ENCODE measurements at places on chromosomes 11 and 22.

DNA sequence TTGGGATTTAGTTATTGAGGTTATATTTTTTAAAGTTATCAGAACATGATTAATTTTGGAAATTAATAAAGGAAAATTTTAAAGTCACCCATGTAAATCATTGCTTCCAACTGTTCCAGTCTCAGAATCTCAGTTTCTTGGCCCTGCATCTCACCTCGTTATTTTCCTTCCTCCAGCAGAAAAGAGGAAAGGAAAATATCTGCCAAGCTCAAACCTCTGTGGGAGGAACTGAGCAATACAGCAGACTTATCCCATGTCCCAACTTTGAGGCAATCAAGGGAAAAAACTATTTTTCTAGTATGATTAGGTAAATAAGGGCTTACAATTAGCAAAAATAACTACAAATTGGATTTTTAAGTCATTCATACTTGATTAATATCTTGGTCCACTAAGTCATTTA lies 30.1 kb downstream of the ELMOD1 start:
- DNase-seq = no peak

DNA sequence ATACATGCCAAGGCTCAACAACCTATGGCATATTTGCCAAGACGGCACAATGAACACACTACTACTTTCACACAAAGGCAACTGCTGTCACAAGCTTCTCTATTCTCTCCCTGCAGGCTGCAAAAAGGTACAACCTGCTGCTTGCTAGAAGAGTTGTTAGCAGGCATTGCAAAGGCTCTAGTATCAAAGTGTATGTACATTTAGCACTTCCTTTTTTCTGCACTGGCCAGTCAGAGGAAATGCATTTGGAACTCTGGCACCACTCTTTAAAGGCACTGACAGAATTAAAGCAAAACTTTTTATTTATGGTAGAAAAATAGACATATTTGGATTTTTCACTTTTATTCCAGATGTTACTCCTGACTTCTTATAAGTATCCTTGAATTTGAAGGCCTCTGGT lies 125.9 kb downstream of the CWF19L2 start:
- no peak for DNase-seq

DNA sequence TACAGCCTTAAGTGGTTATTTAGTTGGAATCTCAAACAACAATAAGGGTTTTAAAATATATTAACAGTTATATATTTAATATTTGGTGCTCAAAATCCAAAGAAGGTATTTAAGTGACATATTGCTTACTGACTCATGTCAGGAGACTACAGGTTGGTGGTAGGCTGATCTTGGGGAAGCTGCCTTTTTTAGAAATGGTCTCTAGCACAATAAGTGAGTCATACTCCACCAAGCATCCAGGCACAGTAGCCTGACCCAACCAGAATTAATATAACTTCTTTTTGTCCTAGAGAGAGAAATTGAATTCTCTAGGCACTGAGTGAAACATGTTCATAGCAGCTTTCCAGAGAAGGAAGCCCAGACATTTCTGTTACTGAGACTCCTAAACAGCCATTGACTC lies 868.5 kb upstream of the TENM4 start:
- no peak for DNase-seq

DNA sequence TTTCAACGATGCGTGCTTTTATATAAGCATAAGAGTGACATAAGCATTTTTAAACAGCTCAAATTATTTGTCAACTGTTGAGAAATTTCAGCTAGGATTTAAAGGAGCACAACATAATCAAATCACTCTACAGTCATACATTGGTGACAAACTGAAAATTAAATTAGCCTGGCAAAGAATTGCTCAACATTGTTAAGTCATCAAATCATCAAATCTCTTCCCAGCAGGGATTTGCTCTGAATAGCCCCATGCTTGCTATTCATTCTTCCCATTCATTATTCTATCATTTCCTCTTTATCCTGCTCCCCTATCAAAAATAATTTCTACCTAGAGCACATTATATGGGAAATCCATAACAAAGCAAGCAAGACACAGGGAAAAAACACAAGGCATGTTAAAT lies 198.7 kb upstream of the LUZP2 start:
- no peak for DNase-seq

GRCh38 chr11:11916981-11917399 lies 75.2 kb downstream of the USP47 start:
- no peak for DNase-seq

DNA sequence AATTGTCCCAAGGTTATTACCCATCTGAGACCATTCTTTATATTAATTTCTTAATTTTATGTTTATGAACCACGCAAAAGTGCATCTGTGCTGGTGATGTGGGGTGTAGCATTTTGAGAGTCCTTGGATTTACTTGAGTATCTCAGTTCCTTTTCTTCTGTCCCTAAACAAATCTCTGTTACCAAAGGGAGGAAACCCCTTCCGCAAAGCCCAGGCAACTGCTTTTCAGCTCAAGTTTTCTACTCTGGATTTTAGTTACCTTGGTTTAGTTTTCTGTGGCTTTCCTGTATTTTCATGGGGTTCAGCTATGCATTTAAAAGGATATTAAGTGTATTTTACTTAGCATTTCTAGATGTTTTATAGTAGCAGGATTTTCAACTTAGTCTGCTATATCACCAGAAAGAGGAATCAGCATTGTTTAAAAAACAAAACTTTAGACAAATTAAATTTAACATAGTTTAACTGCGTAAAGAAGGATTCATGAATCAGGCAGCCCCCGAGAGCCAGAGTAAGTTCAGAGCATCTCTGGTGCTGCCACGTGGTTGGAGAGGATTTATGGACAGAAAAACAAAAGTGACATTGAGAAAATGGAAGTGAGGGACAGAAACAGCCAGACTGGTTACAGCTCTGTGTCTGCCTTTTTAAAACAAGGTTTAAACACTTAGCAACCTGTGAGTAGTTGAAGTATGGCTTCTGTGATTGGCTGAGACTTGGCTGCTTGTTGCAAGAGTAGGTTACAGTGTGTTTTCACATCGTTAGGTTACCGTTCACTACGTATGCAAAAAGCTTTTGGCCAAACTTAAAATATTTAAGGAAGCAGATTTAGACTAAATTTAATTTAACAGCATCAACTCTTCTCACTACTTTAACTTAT lies 9.6 kb downstream of the ADM start:
- no peak for DNase-seq

DNA sequence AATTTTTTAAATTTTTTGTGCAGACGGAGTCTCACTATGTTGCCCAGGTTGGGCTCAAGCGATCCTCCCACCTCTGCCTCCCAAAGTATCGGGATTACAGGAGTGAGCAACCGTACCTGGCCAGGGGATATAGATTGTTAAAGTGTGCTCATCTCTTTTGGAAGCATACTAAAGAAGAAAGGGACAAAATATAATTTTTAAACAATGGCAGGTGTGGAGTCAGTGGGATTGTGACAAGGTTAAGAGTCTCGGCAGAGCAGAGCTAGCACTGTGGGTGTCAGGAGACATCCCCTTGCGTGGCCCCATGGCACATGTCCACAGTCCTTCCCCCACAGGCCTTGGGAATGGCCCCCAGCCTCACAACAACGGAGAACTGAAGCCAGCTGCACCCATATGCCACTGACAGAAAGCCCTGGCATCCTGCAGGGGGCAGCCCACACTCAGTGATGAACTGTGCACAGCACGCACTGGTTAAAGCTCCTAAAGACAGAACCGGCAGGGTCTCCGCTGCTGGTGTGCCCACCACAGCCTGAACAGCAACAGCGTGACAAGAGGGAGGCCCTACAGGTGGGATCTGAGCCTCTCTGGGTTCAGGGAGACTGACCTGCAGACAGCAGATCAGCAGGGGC lies 29.9 kb downstream of the SERPIND1 start:
- DNase-seq = no peak
